ENCODE measurements at places on chromosomes 3 and 15.

DNA sequence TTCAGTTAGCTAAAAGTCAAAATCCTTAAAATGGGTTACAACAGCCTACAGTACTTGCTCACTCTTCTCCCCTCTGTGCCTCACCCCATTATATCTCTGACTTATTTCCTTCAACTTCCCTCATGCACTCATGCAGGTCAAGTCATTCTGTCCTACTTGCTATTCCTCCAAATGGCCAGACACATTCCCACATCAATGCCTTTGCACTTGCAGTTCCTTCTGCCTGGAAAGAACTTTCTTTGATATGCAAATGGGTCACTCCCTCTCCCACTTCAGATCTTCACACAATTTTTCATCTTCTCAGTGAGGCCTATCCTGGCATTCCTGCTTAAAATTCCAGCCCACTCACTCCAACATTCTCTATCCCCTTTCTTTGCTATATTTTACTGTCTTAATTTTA, 547.2 kb upstream of the TGFBR2 start:
- DNase-seq = no peak

DNA sequence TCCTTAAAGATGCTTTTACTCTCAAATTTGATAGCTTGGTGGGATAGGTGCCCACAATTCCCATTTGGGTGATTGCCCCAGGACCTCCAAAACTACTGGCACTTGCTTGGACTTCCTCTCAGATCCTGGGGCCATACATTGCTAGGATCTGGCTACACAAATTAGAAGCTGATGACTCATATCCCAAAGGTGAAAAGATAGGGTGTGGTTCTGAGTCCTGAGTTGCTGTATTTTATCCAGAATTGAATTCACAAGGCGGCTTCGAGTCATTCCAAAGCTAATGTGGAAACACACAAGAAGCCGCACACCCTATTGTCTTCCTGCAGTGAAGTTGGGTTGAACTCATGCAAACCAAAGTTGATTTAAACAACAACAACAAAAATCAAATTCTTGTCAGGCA, 53.4 kb downstream of the DUT start:
- DNase-seq = no peak

GRCh38 chr3:126995926-126996512, 13.1 kb downstream of the PLXNA1 start:
- DNase-seq = no peak

- no peak for DNase-seq
These were observed 161.0 kb upstream of the ADAMTS9 start for GRCh38 chr3:64848822-64849221.

DNA sequence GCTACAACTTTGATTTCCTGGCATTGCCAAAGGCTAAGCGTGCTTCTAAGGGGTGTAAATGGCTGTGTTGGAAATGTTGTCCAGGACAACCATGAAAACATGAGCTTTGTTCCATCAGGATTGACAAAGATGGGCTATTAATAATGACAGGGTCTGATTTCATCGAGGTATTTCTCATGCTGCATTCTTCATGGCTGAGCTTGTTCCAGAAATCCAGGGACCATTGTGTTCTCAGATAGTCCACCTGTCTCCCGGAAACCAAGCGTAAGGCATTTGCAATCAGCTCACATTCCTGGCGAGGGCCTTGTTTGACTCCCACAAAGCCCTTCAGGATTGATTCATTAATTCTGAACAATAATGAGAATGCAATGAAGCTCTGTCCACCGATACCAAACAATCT, 111.3 kb downstream of the CD47 start:
- no peak for DNase-seq

DNA sequence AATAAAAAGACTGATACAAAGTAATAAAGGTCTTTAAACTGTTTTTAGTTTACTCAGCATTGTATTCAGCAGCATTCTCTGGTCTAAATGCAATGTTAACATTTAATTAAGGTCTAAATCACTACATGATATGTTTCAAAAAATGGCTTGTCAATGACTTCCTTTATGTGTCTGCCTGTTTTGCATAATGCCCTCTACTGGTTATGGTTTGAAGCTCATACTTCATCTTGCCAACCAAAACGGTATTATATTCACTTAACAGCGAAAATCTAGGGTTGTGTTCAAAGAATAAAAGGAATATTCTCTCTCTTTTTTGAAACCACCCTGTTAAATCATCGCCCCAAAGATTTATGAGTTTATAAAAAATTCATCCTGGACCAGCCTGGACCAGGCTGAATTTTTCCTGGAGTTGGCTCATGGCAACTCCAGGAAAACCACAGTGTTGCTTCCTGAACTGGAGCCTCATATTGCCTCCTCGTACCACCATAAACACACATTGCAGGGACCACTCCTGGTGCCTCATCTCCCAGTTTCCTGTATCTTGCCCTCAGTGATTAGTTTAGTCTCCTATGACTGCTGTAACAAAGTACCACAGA, 6.7 kb upstream of the NCEH1 start:
- no peak for DNase-seq

GRCh38 chr3:163011596-163011995, 1515.0 kb downstream of the OTOL1 start:
- no peak for DNase-seq

DNA sequence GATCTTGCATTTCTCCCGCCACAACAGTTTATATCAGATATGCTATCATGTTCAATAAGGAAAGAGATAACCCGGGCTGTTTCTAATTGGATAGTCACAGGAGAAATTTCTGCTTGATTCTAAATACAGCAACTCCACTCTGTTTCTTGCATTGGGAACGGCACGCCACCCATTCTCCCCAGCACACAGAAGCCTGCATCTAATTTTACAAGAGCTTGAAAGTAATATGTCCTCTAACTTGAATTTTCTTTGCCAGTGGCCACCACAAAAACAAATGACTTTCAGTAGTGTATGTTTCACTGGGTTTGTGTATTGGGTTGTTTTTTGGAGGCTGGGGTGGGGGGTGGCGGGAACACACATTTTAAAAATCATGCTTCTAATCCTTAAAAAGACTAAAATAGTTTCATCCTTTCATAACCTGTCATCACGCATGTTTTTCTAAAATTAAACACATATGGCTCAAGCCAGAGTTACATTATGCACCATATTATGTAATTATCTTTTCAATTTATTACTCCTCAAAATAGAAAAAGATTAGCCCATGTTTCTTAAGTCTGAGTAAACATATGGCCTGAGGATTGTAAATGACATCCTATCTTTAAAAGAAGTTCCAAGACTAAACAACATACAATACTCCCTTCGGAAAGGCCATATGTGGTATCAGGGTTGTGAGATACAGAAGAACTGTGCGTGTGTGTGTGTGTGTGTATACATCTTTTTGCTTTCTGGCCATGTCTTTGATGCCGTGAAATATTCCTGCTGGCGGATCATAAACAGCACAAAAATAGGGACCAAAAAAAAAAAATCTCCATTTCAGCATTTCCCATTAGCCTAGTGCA, 176.3 kb downstream of the FOXP1 start:
- no peak for DNase-seq

All from stimulated activated naive CD8-positive, alpha-beta T cell treated with anti-CD3 and anti-CD28 coated beads, Interleukin-15, amount 100 ng/mL, for 72 hours (primary cell).